ENCODE measurements at places on chromosomes 2 and 18. TPM values are rescaled to one million over a fixed set of nuclear protein-coding genes. Genes with fewer than 3 reads are reported as not detected.
A peak's percentile ranks its signal among the peaks of the same experiment; 100 is the strongest.

L3MBTL4 gene
- 10.5 TPM for total RNA-seq

KIAA2012 gene
- not detected for total RNA-seq

SP140 gene
- 2.3 TPM for total RNA-seq

OR6B2 gene
- total RNA-seq = not detected

HOXD4 gene
- 9.9 TPM for total RNA-seq

ALPP gene
- total RNA-seq = not detected

ITSN2 gene
- 57.7 TPM for total RNA-seq

KLHL41 gene
- 1.1 TPM for total RNA-seq

DNA sequence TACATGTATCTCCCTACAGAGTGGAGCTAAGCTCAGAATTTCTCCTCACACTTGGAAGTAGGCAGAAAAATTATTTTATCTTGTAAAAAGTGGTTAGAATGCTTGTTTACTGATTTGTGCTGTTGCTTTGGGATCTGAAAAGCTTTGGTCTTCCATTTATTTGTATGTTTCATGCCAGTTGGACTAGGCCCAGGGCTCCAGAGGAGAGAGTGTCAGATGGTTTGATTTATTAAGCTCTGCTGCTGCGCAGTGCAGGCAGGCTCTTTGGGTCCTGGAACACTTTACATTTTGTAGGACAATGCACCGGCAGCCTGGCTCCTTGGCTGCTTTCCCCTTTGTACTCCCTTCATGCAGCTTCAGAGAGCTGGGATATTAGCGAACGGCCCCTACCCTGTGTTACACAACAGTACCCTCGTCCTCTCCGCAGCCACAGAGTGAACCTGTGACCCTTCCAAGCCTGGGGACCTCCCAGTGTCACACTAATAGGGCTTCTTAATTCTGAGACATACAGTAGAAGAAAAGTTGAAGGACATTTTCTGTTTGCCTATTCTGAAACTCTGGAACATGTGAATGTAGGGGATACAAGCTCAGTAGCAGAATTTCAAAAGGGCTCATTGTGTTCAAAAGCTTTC, 56.7 kb upstream of the EML6 start:
- DNase-seq = no peak

DNA sequence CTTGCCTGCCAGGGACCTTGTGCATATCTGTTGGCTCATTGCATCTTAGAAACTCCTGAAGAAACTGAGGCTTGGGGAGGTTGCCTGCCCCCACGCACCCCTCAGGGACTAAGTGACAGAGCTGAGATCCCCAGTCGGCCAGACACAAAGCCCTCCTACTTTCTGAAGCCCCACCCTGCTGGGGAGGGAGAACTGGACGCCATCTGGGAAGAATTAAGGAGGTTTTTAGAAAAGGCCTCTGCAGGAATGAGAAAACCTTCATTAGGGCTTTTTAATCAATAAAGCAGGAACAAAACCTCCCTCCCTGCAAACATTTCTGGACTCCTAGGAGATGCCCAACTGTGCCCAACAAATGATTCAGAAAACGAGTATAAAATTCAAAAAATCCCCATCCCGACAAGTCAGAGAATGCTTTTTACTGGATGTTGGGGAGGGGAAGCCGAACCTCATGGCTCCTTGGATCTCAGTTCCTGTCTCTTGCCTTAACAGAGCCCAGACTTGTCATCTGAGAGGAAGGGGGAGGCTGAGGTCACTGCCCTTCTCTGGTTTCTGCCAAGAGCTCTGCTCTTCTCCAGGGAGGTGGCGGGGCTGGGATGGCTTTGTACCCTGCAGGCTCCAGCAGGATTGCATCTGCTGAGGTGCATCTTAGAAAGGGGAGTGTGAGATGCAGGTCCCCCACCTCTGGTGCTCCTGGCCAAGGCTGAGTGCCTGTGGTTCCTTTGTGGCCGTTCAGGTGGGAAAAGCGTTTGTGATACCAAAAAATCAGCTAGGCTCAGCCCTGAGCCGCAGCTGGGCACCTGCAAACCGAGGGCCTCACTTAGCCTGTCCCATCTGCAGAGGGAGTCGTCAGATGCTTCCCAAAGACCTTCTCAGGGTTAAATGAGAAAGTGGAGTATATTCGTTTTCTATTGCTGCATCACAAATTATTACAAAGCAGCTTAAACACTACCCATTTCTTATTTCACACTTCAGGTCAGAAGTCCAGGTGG, 142.4 kb downstream of the ZFP36L2 start:
- peak; percentile 86 for DNase-seq

- no peak for DNase-seq
These were observed 105.6 kb downstream of the PRPF40A start for GRCh38 chr2:152611458-152612231.

- no peak for DNase-seq
These were observed 101.9 kb downstream of the DNER start for GRCh38 chr2:229612384-229612971.

- DNase-seq = no peak
These were observed 2.4 kb downstream of the POU3F3 start for GRCh38 chr2:104856086-104856972.

DNA sequence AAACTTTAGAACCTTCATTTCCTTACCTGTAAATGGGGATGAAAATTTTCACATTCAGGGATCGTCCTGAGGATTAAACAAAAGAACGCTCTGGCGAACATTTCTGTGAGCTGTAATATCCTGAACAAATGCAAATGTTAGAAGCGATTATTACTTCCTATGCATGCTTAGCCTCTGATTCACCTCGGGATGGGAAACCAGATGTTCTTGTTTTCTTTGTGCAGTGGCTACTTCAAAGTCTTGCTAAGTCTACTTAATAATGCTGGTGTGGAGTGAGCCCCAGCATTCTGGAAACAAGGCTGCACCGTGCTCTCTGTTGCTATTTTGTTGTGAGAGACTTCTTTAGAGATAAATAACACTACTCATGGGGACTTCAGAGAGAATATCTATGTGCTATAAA, 119.1 kb upstream of the PELI1 start:
- no peak for DNase-seq

GRCh38 chr2:3298191-3298590, 79.4 kb downstream of the EIPR1 start:
- peak; percentile 18 for DNase-seq

DNA sequence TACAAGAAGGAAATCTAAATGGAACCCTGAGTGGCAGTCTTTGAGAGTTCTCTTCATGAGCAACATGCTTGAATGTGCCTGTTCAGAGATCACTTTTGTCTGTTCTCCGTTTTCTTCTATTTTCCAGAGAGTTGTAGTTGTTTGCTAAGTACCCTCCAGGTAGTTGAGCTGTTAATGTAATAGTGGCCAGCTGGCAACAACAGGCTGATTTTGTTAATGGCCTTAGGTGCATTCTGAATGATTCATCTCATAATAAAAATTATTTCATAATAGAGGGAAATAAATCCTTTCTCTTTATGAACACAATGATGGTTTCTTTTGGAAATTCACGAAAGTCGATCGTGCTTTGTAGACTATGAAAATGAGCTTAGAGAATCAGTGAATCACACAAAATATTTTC, 136.8 kb downstream of the LRP1B start:
- no peak for DNase-seq

GRCh38 chr2:28469304-28469703, 26.6 kb upstream of the PLB1 start:
- DNase-seq = no peak

DNA sequence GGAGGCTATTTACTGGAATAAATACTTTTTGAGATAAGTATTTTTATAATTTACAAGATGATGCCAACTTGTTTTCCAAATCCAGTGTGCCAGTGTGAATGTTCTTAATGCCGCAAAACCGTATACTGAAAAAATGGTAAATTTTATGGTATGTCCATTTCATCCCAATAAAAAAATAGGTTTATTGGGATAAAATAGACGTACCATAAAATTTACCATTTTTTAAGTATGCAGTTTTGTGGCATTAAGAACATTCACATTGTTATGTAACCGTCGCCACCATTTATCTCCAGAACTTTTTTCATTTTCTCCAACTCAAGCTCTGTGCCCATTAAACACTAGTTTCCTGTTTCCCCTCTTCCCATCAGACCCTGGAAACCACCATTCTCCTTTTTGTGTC, 167.9 kb downstream of the PARD3B start:
- no peak for DNase-seq

DNA sequence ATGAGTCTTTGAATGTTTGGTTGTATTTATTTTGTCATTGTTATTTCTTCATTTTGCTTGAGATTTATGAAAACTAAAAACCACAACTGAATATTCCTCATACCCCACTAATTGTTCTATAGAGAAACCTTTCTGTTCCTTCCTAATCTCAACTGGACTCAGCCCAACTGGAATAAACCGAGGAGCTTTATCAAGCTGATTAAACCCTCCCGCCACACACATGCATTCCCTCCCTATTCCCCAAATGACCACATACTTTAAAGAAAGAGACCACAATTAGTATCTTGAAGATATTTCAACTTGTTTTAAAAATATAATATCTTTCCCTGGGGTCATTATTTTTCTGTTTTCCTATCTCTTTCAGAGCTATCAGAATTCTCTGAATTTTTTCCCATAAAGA, 107.5 kb downstream of the OSR1 start:
- no peak for DNase-seq

DNA sequence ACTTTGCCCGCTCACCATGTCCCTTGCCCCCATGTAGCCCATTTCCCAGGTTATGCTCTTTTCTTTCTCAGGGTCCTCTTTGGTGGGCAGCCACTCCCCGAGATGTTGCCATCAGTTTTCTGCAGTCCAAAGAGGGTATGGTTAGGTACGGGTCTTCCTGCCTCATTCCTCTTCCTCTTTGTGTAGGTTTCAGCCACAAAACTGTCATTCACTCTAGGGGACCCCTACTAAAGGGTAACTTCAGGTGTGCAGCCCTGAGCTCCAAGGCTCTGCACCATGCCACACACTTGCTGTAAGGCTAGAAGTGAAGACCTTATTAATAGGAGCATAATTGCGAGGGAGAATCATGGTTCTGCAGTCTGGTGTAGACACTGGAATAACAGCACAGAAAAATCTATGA, 99.8 kb upstream of the ZNF397 start:
- no peak for DNase-seq

DNA sequence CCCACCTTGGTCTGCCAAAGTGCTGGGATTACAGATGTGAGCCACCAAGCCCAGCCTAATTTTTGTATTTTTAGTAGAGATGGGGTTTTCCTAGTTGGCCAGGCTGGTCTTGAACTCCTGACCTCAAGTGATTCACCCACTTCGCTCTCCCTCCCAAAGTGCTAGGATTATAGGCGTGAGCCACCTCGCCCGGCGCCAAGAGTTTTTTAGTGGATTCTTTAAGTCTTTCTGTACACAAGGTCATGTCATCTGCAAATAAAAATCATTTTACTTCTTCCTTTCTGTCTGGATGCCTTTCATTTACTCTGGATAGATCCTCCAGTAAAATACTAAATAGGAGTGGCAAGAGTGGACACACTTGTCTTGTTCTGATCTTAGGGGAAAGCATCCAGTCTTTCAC, 61.7 kb downstream of the KCMF1 start:
- no peak for DNase-seq

GRCh38 chr2:88416016-88416663, 36.4 kb downstream of the FOXI3 start:
- no peak for DNase-seq

DNA sequence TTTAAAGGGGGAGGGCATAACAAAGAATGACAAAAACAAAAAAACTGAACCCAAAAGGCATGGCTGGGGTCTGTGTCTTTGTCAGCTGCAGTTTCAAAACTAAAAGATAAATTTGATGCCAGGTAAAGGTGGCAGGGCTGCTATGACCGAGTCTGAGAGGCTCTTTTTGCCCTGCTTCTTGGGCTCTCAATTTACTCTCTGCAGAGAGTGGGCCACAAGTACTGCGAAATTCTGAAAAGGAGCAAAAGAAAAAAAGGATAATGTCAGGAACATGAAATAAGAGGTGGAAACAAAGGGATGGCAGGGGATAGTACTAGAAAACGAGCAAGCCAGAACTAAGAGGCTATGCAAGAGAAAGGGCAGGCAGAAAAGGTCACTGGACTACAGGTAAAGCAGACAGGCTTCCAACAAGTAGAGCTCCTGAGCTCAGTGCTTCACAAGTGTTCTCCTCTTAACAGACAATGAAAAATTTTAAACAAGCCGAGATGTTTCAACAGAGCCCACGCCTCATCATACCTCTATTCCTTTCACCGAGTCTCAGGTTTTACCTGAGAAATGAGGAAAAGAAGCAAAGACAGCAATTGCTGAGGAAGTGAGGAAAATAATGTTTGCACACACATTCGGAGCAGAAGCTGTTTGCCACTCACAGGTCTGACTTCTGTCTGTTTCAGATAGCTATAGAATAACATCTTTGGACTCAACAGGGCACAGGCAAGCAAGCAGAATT, 7.3 kb downstream of the IRS1 start:
- DNase-seq = no peak

GRCh38 chr2:241598061-241598460, 38.9 kb downstream of the THAP4 start:
- peak; percentile 36 for DNase-seq

- no peak for DNase-seq
These were observed 45.9 kb upstream of the ITGA4 start for GRCh38 chr2:181411105-181411849.

DNA sequence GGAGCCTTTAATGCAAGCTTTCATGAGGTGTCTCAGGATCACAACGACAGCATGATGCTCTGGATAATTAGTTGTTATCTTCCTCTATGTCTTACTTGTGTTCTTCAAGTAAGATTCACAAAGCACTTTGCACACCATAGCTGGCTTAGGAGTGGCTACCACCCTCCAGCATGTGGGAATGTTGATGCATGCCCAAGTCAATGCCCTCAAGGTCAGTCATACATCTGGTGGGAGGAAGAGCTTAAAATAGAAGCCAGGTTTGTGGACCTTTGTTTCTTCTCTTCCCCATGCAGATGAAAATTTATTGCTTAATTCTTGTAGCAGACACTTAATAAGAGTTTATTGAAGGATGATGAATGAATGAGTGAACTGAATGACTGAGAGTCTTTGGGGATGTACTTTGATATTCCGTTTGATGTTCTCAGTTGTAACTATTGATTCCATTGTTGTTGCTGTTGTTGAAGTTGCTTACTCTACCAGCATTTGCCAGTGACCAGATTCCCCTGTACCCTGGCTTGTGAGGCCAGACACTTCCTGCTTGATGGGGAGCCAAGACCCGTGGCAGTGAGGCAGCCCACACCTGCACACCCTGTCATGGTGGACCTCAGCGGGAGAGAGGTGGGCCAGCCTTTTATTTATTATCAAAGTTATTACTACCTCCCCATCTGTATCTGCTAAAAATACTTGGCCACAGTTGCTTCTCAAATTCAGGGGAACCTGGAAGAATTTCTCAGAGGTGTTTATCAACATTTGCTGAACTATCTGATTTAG, 137.8 kb downstream of the LAMA3 start:
- DNase-seq = no peak

- no peak for DNase-seq
These were observed 152.8 kb upstream of the ACAA2 start for GRCh38 chr18:49966090-49966489.
